ENCODE measurements at places on chromosomes 2 and 18.

GRCh38 chr2:174846941-174847938 is 83.0 kb upstream of the CHRNA1 start:
- peak; percentile 11 for DNase-seq

- no peak for DNase-seq
These were observed 55.9 kb upstream of the ATL2 start for GRCh38 chr2:38432820-38433606.

DNA sequence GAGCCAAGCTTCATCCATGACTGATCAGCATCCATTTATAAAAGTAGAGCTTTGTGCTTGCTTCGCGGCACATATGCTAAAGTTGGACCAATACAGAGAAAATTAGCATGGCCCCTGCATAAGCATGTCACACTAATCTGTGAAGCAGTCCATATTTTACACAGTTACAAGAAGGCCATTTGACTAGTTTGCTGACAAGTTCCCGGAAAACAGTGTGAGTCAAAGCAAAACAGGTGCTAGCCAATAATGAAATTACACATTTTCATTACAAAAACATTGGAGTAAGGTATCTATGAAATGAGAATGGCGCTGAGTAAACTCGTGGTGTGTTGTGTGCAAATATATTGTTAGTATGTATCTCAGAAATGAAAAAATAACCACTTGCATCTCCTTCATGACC is 4.7 kb downstream of the ANKRD62 start:
- no peak for DNase-seq

- no peak for DNase-seq
These were observed 145.1 kb downstream of the TMEM163 start for GRCh38 chr2:134573724-134574123.

GRCh38 chr2:54613386-54613785 is 110.1 kb upstream of the EML6 start:
- DNase-seq = no peak

DNA sequence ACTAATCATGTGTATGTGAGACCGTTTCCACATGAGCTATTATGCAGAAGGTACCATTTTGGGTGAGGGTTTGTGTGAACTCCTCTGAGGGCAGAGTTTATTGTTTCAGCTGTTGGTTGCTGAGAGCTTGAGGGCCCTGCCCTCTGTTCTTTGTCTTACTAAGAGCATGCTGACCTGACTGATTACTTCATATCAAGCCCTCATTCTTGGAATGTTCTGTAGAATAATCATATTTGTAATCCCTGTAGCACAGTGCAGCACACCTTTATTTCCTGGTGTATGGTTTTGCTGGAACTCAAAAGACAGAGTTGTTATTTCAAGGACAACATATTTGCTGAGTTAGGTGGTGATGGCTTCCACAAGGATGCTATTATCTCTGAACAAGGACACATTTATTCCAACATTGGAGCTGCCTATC is 118.5 kb downstream of the GALNT3 start:
- no peak for DNase-seq

DNA sequence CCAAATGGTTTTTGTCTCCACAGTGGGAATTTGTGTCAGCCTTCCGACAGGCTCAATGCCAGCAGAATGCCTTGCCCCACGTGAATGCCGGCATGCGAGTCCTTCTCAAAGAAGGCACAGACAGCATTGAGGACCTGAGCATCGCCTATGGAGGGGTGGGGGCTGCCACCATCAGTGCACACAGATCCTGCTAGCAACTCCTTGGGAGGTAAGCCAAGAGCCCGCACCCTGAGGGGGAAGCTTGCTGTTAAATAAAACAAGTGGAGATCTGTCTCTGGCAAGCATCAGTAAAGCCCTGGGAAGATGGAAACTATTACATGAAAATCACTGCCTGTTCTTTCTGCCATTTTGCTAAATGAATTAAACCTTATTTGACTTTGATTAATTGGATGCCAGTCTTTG is 67.5 kb upstream of the BZW1 start:
- DNase-seq = no peak

DNA sequence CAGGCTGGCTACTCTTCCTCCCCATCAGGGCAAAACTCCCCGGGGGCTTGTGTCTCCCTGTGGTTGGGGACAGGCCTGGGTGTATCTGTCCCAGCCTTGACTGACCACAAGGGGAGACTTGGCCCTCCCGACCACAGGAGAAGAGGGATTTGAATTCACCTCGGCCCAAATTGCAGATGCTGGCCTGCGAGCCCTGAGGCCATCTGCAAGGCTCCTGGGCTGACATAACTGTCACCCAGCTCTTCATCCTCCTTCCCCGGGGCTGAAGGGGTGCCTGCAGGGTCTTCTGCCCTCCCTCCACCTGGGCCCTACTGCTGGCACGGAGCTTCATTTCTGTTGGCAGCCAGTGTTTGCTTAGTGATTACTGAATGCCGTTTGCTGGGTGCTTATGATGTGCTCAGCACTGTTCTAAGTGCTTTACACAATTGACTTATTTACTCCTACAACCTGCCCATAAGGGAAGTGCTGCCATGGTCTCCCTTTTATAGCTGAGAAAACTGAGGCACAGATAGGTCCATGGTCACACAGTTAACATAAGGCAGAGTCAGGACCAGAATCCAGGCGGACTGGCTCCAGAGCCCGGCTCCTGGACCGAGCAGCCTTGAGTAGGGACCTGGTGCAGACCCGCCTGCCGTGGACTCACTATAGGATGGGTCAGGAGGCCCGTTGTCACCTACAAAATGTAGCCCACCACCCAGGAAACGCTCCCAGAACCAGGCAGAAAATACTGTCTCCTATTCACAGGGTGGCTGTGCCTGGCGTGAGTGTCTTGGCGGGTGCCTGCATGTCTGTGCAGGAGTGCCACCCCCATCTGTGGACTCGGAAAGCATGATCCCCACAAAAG is 18.9 kb downstream of the STEAP3 start:
- DNase-seq = no peak

DNA sequence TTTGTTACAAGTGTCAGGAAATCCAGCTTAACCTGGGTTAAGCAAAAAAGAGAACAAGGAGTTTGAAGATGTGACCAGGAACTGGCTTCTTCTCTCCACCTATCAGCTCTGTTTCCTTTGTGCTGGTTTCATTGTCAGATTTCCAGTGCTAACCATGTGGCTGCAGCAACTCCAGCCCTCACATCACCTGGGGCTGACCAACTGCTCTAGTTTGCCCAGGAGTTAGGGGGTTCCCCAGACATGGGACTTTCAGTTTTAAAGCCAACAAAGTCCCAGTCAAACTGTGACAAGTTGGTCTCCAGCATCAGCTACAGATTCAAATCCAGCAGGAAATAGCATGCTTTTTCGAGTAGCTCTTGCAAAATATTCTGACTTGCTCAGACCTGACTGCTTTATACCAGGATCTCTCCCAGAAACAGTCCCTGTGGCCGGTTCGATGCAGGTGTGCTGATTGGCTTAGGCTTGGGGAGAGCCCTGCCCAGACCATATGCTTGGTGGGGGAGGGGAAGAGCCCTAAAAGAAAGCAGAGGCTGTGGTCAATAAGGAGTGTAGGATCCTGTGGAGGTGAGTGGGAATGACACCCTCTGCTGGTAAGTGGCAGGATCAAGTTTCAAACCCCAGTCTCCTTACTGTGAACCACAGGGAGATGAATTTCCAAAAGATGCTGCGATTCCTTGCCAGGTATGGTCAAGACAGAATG is 49.5 kb downstream of the KCNE4 start:
- no peak for DNase-seq

DNA sequence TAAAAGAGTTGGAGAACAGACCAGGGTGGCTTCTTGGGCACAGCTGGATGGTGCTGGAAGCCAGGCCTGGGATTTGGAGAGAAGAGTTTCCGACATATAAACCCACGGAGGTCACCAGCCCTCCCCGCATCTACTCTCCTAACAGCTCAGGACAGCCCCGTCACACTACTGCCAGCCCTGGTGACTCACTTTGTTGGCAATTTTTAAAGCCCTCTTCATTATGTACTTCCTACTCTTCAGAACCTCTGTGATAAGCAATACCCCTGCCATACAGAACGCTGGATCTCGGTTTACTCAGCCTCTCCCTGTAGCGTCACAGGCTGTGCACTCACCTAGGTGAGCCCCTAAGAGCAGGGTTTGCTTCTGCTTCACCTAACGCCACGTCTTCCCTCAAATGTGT is 48.1 kb downstream of the ID2 start:
- no peak for DNase-seq

DNA sequence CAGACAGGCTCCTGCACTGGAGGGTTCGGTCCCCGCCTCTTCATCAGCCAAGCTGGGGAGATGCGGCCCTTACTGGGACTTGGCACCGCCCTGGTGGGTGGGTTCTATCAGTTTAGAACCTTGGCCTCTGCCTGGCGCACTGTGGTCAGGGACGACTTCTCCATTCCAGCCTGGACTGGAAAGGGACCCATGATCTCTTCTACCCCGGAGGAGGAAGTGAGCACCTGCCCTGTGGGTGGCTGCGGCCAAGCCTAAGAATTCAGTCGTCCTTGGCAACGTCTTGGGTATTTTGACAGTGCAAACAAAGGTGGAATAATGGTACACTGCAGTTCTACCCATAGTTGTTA is 106.9 kb upstream of the CD302 start:
- DNase-seq = no peak

- DNase-seq = no peak
These were observed 133.4 kb downstream of the VAPA start for GRCh38 chr18:10047237-10047636.

DNA sequence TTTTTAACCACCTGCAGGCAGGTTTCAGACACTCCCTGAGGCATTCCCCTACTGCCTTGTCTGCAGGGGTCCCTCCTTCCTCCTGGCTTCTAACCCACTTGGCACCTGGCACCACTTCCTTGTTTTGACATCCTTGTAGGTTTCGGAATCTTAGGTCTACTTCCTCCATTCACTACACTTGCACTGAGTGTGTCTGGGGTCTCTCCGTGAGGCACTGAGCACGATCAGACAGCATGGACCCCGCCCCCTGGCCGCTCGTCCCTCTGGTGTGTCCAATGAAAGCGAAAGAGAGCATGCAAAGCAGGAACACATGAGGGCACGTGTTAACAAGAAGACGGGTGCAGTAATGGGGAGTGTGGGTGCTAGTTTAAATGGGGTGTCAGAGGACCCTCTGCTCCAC is 63.8 kb downstream of the HAUS1 start:
- peak; percentile 4 for DNase-seq

DNA sequence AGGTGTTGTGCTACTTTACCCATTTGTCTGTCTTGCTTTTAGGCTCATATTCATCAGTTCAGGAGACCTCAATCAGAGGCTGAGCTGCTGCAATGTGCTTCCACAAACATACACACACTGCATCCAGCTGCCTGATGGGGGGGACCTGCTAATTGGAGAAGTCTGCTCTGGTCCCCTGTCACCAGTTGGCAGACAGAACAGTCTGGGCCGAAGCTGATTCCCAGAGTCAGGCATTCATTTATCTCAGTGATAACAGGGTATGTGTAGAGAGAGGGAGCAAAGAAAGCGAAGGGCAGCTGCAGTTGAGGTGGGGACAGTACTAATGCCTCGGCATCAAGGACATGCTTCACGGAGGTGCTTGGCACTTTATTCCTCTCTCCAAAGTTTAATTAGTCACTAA is 584.3 kb upstream of the PIK3C3 start:
- no peak for DNase-seq

GRCh38 chr2:10775021-10775780 is 37.4 kb downstream of the PDIA6 start:
- no peak for DNase-seq

- no peak for DNase-seq
These were observed 4.4 kb downstream of the TEX44 start for GRCh38 chr2:231597014-231597611.

- no peak for DNase-seq
These were observed 59.9 kb upstream of the LRPPRC start for GRCh38 chr2:44055664-44056063.

GRCh38 chr18:46756559-46757201 is at the start of gene ST8SIA5:
ST8SIA5 (minus strand) TSS chr18:46757053; CDS start chr18:46756508, 545 bp downstream.
- no peak for DNase-seq

DNA sequence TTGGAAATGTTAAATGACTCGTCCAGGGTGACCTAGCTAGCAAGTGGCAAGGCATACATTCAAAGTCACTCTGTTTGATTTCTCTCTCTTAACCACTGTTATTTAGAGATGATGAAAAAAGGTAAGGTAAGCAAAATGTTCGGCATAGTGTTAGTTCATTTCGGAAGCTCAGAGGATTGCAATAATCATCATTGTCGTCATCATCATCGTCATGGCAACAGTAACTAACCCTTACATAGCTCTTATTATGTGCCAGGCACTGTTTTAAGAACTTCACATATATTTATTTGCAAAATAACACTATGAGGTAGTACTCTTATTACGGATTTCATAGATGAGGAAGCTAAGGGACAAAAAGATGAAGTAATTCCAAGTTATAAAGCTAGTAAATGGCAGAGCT is 292.7 kb upstream of the CXCR4 start:
- no peak for DNase-seq

Data from thymus (tissue), 14 donors.